Myocyte (in vitro differentiated cells): ENCODE measurements at places on chromosomes 5 and 9.

DNA sequence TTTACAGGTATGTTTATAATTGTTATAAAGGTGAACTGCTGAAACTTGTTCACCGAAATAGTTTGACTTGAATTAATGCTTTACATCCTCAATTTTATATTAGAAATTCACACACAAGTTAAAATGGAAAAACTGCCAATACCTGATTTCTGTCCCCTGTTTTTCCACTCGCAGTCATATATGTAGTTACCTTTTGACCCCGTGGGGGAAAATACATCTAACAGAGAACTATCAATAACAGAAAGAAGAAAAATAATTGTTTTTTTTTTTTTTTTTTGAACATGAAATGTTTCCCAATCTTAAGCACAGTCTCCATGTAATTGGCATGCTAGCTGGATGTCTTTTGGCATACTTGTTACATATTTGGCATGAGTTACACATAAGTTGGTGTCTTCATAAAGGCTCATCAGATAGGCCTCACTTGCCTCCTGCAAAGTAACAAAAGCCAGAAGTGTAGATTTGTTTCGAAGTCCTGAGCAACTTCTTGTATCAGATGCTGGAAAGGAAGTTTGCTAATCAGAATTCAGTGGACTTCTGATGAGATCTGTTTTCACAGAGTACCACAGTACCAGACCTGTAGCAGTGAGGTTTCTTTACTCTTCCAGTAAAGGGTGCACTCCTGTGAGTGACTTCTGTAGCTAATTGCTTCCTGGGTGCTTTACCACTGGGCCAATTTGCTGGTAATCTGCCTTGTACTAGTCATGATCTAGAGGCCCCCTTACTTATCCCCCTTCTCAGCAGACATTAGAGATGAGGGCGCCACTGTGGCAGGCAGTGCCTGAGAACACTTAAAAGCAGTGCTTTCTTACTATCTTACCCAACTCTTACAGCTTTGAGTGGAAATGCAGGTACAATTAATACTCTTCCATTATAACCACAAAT, 36.2 kb upstream of the CXXC5 start:
- DNase-seq: no peak

GRCh38 chr5:34491251-34491620, 164.9 kb upstream of the RAI14 start:
- no peak for DNase-seq

DNA sequence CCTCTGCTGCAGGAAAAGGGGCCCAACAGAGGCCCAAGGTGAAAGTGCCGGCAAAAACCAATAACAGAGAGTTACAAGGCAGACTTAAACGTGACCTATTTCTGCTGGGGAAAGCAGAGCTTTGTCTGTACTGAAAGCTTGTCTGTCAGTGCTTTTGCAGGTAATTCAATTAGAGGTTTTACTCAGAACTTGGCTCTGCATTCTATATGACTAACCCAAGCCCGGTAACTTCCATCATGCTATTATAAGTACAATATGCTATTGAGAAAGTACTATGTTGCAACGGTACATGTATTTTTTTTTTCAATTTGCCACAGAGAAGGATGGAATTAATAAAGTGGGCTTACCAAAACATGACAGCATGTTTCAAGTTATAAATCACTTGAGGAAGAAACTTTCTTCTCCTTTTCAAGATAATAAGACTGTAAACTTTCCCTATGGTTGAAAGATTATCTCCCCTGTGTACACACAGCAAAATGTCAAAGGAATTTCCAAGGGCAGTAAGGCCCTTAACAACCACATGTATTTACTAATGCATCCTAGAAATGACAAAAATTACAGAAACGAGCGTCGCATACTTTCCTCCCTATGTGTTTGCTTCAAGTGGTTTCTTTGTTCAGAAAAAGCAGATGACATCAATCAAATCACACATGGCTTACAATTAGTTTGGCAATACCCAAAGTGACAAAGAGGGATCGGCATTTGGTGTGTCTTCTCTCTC, 282.4 kb downstream of the EFNA5 start:
- DNase-seq: peak; percentile 80

GRCh38 chr9:88090151-88090581, 48.1 kb downstream of the SPATA31C2 start:
- no peak for DNase-seq

DNA sequence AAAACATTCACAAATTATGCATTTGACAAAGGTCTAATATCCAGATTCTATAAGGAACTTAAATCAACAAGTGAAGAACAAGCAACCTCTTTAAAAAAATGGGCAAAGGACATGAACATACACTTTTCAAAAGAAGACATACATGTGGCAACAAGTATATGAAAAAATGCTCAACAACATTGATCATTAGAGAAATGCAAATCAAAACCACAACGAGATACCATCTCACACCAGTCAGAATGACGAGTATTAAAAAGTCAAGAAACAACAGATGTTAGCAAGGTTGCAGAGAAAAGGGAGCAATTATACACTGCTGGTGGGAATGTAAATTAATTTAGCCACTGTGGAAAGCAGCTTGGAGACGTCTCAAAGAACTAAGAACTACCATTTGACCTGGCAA, 38.9 kb upstream of the TNFSF15 start:
- no peak for DNase-seq

DNA sequence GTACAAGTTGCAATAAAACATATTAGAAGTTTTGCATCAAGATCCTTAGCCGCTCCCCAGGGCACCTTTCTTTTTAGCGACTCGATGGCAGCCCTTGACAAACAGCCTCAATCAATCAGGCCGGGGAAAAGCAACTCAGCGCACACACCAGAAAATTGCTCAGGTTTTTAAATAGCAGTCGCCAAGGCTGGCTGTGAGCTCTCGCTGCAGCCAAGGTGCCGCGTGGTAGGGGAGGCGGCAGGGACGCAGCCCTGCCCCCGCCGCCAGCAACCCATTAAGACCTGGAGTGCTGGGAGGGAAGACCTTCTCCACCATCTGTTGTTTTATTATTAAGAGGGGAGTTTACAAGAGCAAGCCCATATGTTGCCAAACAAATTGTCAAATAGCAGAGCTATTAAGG, 22.6 kb downstream of the ASS1 start:
- no peak for DNase-seq

DNA sequence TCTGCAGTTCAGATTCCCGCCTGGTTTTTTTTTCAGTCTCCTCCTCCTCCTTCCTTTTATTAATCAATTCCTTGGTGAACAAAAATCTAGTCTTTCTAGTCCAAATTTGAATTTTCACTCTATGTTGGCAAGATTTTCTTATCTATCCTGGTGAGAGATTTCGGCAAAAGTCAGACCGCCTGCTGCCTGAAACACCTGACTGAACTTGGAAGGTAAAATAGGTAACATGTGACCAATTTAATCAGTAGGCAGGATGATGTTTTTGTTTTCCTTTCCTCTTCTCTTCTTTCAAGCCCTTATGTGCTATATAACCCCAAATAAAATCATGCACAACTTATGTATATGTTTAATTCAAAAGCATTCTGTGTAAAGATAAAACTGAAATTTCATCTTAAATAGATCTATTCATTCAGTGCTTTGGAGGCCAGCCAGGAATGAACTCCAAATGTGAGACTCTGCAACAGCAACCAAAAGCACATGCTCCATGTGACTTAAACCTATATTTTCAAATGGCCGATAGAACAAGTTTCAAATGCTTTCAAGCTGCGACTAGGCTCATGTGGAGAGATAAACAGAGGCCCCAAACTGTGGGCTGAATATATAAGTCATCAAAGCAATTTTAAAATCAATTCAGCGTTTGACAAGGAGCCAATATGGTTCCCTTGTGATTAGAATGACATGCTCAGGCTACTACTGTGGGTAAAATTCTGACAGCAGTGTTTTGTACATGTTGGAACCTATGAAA, 100.4 kb upstream of the SEMA6A start:
- DNase-seq: no peak
